ENCODE measurements at places on chromosomes 1 and 21. TPM values are rescaled to one million over a fixed set of nuclear protein-coding genes. Genes with fewer than 3 reads are reported as not detected.

The NTRK1 gene
- total RNA-seq: 3.6 TPM

The RIPPLY3 gene
- 6.2 TPM for total RNA-seq

The CDK11A gene
- total RNA-seq: 56.1 TPM

GRCh38 chr1:155860970-155861510 is 1.7 kb downstream of the SYT11 start:
- DNase-seq: no peak

DNA sequence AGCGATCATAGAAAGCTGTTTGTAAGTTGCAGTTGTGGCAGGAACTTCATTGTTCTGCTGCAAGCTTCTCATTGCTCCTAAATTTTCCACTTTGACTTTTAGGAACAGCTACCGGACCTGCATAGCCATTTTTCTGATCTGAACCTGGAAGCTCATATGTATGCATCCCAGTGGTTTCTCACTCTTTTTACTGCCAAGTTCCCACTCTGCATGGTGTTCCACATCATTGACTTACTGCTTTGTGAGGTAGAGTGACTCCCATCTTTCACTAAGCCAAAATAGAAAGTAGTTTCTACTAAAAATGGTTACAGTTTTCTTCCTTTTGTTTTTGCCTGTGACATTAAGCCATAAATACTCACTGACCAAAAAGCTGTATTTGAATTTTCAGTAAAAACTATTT is 254.2 kb downstream of the GPR52 start:
- no peak for DNase-seq

- DNase-seq: peak; percentile 80
Measured at GRCh38 chr1:2414297-2414958, 2.1 kb upstream of the PEX10 start.

GRCh38 chr1:20266642-20267041 is 24.0 kb upstream of the VWA5B1 start:
- DNase-seq: no peak

The RGS5 gene
- total RNA-seq: 6.3 TPM

DNA sequence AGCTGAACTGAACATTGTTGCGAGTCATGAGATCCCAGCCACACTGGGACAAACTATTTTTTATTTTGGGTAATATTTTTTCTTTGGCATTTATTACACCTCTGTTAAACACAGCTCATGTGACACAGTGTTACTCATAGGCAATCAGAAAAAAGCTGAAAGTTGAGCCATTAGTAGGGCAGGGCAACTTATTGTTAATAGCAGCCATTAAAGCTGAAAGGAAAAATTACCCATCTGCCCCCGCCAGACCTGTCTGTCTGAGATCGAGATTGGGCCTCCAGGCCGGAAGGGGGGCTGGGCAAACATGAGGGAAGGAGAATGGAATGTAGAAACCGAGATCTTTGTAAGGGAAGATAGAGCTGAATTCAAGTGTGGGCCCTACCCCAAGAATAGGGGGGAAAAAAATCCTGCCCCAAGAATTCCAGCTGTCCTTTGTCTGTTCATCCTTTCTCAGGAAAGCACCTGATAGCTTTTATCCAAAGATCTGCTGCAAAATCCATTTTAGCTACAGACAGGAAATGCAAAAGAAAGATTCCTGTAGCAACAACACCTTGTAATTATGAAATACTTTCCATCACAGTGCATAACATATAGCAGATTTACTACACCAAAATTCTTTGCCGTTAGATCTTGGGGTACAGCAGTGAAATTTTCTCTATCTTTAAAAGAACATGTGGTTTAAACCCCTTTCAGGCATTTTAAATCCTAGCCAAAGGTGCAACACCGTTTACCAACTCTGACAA is 212.8 kb downstream of the PBX1 start:
- peak; percentile 46 for DNase-seq

DNA sequence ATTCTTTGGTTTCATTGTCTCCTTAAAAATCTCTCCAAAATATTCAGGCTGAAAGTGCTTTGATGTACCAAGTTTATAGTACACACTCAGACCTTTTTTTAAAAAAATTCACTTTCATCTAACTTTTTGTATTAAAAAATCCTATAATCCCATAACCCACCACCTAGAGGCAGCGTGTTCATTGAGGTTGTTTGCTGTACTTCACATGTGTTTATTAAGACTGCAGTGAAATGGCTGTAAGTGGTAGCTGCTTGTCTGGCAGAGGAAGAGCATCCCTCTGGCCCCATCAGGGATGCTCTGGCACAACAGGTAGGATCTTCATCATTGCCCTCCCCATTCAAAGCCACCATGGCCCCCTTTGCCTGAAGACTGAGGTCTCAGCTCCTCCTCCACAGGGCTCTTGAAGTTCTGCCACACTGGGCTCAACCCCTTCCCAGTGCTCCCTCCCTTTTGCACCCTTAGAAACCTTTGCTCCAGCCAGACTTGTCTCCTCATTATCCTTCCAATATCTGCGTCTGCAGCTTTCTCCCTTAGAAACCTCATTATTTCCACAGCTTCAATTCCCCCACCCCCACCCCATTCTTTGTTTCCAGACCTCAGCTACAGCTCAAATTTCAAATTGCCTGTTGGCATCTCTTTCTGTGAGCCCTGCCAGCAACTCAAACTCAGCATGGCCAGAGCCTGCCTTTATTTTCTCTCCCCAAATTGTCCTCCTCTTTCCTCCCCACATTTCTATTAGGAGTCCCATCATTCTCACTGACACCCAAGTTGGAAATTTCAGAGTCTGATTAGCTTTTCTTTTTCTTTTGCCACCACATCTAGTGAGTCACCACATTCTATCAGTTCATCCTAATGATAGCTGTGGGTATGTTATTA is 369.6 kb upstream of the USP24 start:
- peak; percentile 22 for DNase-seq

GRCh38 chr1:244836584-244836983 is 1.1 kb downstream of the COX20 start:
- DNase-seq: no peak

DNA sequence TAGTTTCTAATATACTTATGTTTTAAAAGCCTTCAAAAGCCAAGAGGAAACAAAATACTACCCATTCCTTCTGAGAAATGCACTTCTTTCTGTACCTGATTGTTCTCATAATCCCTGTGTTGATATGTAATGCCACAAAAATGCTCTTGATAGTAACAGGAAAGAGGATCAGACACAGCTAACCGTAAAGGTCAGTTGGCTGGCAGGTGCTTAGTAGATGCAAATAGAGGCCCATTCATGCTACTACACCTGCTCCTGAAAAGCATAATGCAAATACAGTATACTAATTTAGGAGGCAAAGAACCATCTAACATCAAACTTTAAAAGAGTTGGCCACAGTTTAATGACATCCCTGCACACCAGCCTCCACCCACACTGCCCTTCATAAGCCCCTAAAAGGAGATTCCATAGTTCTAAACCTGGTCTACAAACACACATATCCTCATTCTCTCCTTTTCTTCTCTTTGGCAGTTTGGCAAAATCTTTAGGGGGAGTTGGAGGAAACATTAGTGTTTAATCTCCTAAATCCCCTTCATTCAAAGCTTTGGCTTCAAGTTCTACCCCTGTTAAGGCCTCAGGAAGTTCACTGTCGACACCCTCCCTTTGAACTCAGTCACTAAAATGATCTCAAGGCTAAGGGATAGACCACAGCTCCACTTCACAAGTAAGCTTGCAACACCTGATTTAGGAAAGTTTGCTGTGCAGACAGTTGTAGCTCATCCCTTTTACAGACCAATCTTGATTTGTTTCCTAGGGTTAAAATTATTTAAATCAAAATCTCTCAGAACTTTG is 2.9 kb upstream of the CD46 start:
- no peak for DNase-seq

DNA sequence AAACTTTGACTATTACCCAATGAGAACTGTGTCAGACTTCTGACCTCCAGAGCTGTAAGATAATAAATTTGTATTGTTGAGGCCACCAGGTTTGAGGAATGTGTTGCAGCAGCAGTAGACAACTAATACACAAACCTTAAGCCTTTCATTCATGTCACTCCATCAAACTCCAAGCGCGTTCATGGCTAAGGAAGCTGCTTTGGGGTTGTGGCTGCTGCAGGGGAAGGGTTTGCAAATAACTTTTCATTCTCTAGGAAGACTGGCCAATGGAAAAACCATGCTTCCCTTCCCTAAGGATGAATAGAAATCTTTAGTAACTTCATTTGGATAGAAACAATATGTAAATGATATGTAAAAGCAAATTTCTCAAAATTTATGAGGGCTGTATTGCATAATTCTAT is 170.4 kb downstream of the RHOU start:
- no peak for DNase-seq

GRCh38 chr1:151613282-151613780 is 1.5 kb downstream of the SNX27 start:
- no peak for DNase-seq

DNA sequence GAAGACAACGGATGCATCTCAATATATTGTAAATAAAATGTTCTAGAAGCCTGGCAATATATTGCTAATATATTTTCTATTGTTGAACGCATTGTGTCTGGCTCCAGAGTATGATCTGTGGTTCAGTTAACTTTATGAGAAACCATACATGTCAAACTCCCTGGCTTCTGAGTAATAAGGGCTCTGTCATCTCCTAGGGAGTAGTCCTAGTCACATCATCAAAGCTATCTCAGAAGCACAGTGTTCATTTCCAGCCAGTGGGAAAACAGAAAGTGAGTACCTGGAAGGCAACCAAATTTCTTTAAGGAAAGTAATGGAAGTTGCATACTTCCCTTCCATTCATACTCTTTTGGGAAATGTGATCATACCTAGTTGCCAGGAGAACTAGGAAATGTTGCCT is 27.0 kb upstream of the ST6GALNAC5 start:
- no peak for DNase-seq

The ZNF648 gene
- not detected for total RNA-seq

- no peak for DNase-seq
Measured at GRCh38 chr1:241077386-241078147, 279.4 kb downstream of the RGS7 start.

DNA sequence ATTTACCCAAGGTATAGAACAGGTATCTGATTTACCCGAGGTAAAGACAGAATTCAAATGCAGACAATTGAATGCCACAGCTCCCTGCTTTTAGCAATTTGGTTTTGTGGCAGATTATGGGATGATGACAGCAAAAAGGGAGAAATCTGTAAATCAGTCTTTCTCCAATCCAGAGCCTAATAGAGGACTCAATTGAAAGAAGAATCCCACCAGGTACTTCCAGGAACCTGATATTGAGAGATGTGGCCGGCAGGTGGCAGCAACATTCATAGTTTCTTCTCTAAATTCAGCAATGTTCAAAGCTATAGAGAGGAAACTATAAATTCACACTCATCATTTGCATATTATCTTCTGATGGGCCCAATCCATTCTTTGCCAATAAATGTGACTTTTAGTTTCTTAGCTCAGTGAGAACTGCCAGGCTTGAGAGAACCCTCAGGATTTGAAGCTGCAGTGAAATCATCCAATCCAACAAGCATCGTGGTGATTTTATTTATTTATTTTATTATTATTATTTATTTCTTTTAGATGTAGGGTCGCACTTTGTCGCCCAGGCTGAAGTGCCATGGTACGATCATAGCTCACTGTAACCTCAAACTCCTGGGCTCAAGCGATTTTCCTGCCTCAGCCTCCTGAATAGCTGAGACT is 9.8 kb upstream of the PHACTR4 start:
- peak; percentile 83 for DNase-seq

The MYOG gene
- total RNA-seq: not detected

DNA sequence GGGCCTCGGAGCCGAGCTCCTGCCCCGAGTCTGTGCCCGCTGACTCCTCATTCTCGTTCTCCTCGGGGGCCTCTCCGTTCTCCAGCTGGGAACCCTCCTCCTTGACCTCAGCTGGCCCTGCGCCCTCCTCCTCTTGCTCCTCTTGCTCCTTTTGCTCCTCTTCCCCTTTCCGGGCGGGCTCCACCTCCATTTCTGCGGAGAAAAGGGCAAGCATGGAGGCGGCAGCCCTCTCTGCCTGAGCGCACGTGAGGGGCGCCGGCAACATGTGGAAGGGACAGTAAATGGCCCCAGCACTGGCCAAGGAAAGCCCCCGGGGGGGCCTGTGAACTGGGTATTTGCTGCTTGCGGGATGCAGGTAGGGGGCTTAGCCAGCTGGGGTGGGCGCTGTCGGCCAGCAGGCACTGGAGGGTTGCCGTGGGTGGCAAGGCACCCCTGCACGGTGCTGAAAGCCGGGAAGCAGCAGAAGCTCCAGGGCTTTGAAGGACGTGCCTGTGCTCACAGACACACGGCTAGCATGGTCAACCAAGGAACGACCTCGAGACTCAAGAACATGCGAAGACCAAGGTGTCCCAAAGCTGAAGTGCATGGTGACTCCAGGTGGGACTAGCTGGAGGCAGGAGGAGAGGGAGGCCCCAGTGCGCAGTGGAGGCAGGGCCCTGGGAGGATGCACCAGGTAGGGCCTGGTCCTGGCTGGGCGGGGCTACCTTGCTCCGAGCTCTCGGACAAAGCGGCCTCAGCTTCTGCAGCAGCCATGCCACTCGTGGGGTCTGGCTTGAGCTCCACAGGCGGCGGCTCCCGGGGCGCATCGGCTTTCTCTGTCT is 30.7 kb downstream of the ZBTB17 start:
- DNase-seq: no peak

The MPC2 gene
- total RNA-seq: 56.2 TPM

DNA sequence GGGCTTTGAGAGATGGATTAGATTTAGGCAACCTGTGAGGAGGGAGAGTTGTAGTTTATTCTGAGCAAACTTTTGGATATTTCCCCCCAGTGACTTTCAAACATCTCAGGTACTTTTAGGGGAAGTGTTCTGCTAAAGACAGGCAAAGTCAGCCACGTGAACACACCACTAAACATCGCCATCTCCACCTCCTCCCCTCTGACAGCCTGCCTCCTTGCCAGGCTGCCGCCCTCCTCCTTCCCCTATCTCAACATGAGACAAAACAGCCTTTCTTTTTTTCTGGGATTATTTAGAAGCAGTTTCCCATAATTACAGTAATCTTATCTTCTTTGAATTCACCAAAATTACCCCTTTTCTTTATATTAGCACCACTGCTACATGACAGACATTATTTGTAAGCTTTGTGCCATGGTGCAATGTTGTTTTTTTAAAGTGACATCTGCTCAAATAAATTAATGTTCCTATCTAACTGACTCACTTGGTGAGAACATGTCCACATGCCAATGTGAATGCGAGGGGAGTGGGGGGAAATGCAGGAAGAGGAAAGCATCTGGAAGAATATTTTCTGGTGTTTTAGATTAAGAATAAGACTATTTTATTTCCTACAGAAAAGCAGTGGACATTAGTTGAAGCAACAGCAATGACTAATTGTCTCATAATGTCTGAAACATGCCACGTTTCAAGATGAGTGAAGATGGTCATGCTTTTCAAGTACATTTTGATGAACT is 147.8 kb upstream of the ATP1B1 start:
- no peak for DNase-seq

The HES4 gene
- 20.8 TPM for total RNA-seq
